ENCODE measurements at places on chromosomes 7 and 10. TPM values are rescaled to one million over a fixed set of nuclear protein-coding genes. Genes with fewer than 3 reads are reported as not detected.

GRCh38 chr7:139673230-139673629 is 104.6 kb downstream of the HIPK2 start:
- no peaks in the 10 kb centered on the region for H3K27me3 ChIP-seq
- DNase-seq = no peak
- no peak overlapping the region for H3K4me3 ChIP-seq
- H3K27ac ChIP-seq = peak overlapping the region; percentile 67
- peaks cover 47% of the 10 kb centered on the region for H3K4me1 ChIP-seq
- peaks cover 17% of the 10 kb centered on the region for H3K36me3 ChIP-seq

- H3K27ac ChIP-seq = peak overlapping the region; percentile 93
- H3K4me3 ChIP-seq = peak overlapping the region; percentile 95
- peaks cover 6% of the 10 kb centered on the region for H3K36me3 ChIP-seq
- H3K4me1 ChIP-seq = peaks cover 20% of the 10 kb centered on the region
- H3K27me3 ChIP-seq = peaks cover 7% of the 10 kb centered on the region
- DNase-seq = peak; percentile 63
These were observed 535 bp downstream of the BTRC start for GRCh38 chr10:101354328-101355071.

DNA sequence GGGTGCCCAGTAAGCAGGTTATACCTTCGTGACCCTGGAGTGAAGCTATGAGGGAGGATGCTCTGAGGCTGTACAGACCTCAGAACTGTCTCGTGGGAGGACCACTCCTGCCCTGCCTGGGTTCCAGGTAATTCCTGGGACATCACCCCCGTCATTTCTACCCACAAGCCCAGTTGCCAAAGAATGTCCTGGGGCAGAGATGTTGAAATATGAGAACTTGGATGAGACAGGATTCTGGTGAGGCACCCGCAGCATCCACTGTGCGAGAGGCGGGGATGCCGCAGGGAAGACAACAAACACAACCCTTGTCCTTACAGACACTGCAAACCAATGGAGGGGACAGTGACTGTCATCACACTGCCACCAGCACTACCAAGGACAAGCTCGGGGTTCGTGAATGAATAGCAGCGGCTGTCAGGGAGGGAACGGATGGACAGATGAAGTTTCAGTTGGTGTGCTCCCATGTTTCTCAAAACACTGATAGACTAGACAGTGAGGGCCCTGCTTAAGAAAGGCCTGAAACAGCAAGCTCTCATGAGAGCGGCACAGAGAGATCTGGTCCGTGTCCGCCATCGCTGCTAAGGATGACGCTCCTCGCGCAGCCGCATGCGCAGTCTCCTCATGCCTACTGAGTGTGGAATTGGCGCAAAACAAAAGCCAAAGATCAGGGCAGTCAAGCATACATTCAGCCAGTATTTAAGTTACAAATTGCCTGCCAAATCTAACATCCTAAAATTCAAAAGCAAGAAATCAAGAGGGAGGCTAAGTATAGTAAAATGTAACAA is 82.0 kb upstream of the RHEB start:
- H3K36me3 ChIP-seq = peaks cover 5% of the 10 kb centered on the region
- no peak overlapping the region for H3K27ac ChIP-seq
- H3K4me3 ChIP-seq = no peak overlapping the region
- no peaks in the 10 kb centered on the region for H3K4me1 ChIP-seq
- H3K27me3 ChIP-seq = no peaks in the 10 kb centered on the region

Gene LBX1
- not detected for total RNA-seq

- peak overlapping the region; percentile 98 for H3K27ac ChIP-seq
- no peaks in the 10 kb centered on the region for H3K27me3 ChIP-seq
- no peak for DNase-seq
- peaks cover 19% of the 10 kb centered on the region for H3K4me1 ChIP-seq
- H3K4me3 ChIP-seq = peak overlapping the region; percentile 84
- H3K36me3 ChIP-seq = peaks cover 2% of the 10 kb centered on the region
These were observed 498 bp upstream of the ST7 start for GRCh38 chr7:116952635-116953371.

DNA sequence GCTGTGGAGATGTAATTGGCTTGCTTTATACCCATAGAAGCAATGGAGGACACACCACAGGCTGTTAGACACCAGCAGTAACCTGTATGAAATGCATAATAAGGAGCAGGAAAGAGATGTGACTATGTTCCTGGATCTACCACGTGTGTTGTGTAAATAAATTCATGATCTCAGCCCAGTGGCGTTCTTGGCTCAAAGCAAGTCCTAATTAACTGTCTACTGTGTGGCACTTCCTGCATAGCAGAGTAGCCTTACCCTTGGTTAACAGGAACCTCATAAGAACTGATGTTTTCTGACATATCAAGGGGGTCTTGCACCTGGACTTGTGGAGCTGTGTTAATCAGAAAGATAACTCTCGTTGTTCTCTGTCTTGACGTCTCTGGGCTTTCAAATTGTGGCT is 25.7 kb upstream of the FAM180A start:
- no peak for DNase-seq
- H3K4me1 ChIP-seq = peaks cover 20% of the 10 kb centered on the region
- peak overlapping the region; percentile 92 for H3K27ac ChIP-seq
- H3K4me3 ChIP-seq = no peak overlapping the region
- H3K27me3 ChIP-seq = no peaks in the 10 kb centered on the region

GRCh38 chr7:103988468-103989199 is 824 bp downstream of the RELN start:
- peaks cover 9% of the 10 kb centered on the region for H3K4me1 ChIP-seq
- H3K27ac ChIP-seq = peak overlapping the region; percentile 2
- peak overlapping the region; percentile 73 for H3K4me3 ChIP-seq
- no peak for DNase-seq
- no peaks in the 10 kb centered on the region for H3K36me3 ChIP-seq

DNA sequence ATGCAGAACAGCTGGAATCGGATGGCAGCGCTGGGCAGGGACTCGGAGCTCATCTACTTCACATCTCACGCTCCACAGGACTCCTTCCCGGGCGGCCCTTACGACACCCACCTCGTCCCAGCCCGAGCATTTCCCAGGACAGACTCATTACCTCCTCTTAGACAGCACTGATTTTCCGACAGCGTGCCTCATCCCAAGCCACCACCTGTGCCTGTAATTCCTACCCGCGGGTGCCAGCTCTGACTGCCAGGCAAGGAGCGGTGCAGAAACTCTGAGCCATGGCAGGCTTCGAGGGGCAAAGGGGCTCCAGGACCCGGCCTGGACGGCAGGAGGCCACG is 25.6 kb downstream of the GPER1 start:
- H3K36me3 ChIP-seq = peaks cover 9% of the 10 kb centered on the region
- H3K4me1 ChIP-seq = no peaks in the 10 kb centered on the region
- H3K27me3 ChIP-seq = no peaks in the 10 kb centered on the region
- H3K4me3 ChIP-seq = no peak overlapping the region
- DNase-seq = no peak

Gene PIP
- not detected for total RNA-seq

DNA sequence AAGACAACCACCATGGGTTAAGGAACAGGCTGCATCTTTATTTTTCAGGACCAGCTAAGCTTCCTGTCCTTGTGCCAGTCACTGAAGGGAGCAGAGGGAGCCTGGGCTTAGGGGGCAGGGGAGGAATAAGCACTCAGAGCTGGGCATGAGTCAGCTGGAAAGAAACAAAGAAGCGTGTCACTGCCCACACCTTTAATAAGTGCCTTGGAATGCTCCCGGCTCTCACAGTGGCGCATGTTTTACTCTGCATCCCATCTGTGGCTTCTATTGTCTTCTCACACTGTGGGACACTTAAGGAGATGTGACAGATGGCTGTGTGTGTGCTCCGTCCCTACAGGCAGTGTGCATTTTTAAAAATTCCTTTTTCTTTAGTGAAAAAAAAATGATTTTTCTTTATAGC is 71.7 kb downstream of the MTURN start:
- no peak overlapping the region for H3K27ac ChIP-seq
- H3K36me3 ChIP-seq = no peaks in the 10 kb centered on the region
- H3K27me3 ChIP-seq = no peaks in the 10 kb centered on the region
- no peak overlapping the region for H3K4me3 ChIP-seq

Gene NPFFR1
- total RNA-seq = not detected

Gene LDB3
- 0.31 TPM for total RNA-seq

DNA sequence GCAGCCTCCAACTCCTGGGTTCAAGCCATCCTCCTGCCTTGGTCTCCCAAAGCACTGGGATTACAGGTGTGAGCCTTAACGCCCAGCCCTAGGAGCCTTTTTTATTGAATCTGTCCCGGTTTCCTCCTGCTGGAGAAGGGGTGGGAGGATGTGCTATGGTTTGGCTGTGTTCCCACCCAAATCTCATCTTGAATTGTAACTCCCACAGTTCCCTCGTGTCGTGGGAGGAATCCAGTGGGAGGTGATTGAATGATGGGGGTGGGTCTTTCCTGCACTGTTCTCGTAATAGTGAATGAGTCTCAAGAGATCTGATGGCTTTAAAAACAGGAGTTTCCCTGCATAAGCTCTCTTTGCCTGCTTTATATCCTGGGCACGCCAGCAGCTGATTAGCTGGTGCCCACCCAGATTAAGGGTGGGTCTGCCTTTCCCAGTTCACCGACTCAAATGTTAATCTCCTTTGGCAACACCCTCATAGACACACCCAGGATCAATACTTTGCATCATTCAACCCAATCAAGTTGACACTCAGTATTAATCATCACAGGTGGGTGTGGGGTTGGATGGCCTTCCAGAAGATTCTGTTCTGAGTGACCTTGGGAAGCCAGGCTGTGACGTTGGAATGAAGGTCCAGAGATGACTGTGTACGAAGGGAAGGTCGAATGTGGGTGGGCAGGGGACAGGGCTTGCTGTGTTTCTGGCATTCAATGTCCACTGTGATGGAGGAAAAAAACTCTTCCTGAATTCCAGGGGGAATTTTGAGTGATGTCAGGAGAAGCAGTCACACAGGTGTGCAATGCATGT is 33.8 kb upstream of the CUX1 start:
- peaks cover 17% of the 10 kb centered on the region for H3K27me3 ChIP-seq
- no peaks in the 10 kb centered on the region for H3K36me3 ChIP-seq
- peak overlapping the region; percentile 9 for H3K27ac ChIP-seq
- no peak overlapping the region for H3K4me3 ChIP-seq

- DNase-seq = no peak
- no peaks in the 10 kb centered on the region for H3K36me3 ChIP-seq
- no peaks in the 10 kb centered on the region for H3K27me3 ChIP-seq
- H3K4me3 ChIP-seq = no peak overlapping the region
These were observed 1512.8 kb downstream of the REEP3 start for GRCh38 chr10:65033957-65034356.

DNA sequence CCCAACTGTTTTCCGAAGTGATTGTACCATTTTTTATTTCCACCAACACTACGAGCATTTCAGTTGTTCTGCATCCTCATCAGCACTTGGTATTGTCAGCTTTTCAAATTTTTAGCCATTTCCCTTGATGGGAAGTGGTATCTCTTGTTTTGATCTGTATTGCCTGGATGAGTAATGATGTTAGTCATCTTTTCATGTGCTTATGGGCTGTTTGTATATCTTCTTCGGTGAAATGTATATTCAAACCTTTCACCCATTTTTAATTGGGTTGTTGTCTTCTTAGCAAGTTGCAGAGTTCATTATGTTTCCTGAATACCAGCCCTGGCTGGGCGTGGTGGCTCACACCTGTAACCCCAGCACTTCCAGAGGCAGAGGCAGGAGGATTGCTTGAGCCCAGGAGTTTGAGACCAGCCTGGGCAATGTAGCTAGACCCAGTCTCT is 22.1 kb downstream of the CLIP2 start:
- peaks cover 5% of the 10 kb centered on the region for H3K4me1 ChIP-seq
- DNase-seq = no peak
- H3K4me3 ChIP-seq = no peak overlapping the region
- H3K27me3 ChIP-seq = no peaks in the 10 kb centered on the region

GRCh38 chr10:116109481-116109880 is 163.5 kb downstream of the GFRA1 start:
- H3K36me3 ChIP-seq = no peaks in the 10 kb centered on the region
- no peak overlapping the region for H3K27ac ChIP-seq
- H3K4me1 ChIP-seq = peaks cover 15% of the 10 kb centered on the region

GRCh38 chr10:28798964-28799363 is 121.6 kb downstream of the BAMBI start:
- peaks cover 3% of the 10 kb centered on the region for H3K27me3 ChIP-seq
- H3K36me3 ChIP-seq = no peaks in the 10 kb centered on the region
- H3K27ac ChIP-seq = no peak overlapping the region
- DNase-seq = no peak
- H3K4me1 ChIP-seq = peaks cover 12% of the 10 kb centered on the region
- H3K4me3 ChIP-seq = no peak overlapping the region

DNA sequence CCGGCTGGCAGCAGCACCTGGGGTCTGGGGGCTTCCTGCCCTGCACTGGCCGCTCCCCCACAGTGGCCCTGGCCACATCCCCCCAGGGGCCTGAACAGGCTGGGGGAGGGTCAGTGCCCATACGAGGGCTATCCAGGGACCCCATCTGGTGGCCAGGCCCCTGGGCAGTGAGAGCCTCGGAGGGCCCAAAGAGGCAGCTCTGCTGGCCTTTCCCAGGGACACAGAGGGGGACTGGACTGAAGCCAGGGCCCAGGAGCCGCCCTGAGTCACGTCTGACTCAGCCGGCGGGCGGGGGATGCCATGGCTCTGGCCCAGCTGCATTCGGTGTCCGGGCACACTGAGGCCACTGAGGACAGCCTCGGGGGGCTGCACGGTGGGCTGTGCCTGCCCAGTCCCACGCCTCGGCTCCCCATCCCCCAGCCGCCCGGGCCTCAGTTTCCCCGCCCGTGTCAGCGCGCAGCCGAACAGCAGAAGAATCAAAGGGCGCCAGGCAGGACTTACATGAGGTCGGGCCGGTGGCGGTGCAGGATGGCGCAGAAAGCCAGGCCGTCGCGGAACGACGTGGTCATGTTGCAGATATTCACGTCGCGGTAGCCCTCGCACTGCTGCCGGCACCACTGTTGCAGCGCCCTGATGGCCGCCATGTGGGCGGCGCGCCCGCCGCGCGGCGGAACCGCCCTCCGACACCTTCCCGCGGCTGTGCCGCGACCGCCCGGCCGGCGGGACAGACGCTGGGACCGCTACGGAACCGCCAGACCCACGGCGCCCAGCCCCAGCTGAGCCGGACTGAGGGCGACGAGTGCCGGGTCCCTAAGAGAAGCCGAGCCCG is at the start of gene MICALL2:
Gene MICALL2, minus strand, starts transcription at position 788 of the 829 bp plus-strand sequence. Its CDS starts 144 bp downstream, at position 644.
- no peaks in the 10 kb centered on the region for H3K36me3 ChIP-seq
- no peak for DNase-seq
- peaks cover 8% of the 10 kb centered on the region for H3K27me3 ChIP-seq
- peak within 1 kb of the TSS; percentile 67 for H3K4me3 ChIP-seq
- H3K27ac ChIP-seq = no peak within 1 kb of the TSS
- H3K4me1 ChIP-seq = peaks cover 8% of the 10 kb centered on the region

DNA sequence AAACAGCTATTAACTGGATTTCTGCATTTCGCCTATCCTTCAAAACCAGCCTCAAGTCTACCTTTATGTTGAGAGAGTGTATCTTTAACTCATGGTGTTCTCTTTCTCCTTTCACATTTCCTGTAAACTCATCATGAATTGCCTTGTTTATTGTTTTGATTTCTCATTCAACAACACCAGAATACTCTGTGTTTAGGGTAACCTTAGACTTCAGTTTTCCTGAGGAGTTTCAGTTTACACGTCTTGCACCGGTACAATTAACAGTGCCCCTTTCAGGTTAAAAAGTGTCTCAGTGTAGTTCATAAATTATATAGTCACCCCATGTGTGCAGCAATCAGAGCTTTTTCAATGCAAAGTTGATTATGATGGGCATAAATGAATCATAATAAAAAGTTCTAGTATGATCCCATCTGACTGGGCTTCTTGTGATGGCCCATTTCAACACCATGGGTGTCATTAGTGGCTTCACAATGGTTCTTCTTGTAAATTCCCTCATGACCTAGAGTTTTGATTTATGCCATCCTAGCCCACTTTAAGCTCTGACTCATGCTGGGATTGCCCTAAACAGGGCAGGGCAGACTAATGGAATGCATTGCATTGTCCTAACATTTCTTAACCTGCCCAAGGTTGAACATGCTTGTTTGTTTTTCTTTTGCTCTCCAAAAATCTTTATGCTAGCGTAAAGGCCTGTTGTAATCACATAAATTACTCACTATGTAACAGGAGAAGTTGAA is 22.0 kb downstream of the ITGB8 start:
- peaks cover 16% of the 10 kb centered on the region for H3K36me3 ChIP-seq
- H3K4me3 ChIP-seq = no peak overlapping the region
- peaks cover 8% of the 10 kb centered on the region for H3K4me1 ChIP-seq
- peak overlapping the region; percentile 19 for H3K27ac ChIP-seq
- H3K27me3 ChIP-seq = no peaks in the 10 kb centered on the region

Gene ADAP1
- 10.7 TPM for total RNA-seq

All from progenitor cell of endocrine pancreas (in vitro differentiated cells).